Breast epithelium (tissue), 4 donors: ENCODE measurements at places on chromosomes 5 and 9. TPM values are rescaled to one million over a fixed set of nuclear protein-coding genes. Genes with fewer than 3 reads are reported as not detected.

GRCh38 chr9:122580360-122580759, 2.8 kb downstream of the OR1L8 start:
- no peaks in the 10 kb centered on the region for H3K4me1 ChIP-seq
- H3K36me3 ChIP-seq = no peaks in the 10 kb centered on the region
- no peaks in the 10 kb centered on the region for H3K27me3 ChIP-seq
- H3K27ac ChIP-seq = no peak overlapping the region
- H3K4me3 ChIP-seq = no peak overlapping the region

The DNM1 gene
- 11.3 TPM for total RNA-seq

The SPINK4 gene
- not detected for total RNA-seq

DNA sequence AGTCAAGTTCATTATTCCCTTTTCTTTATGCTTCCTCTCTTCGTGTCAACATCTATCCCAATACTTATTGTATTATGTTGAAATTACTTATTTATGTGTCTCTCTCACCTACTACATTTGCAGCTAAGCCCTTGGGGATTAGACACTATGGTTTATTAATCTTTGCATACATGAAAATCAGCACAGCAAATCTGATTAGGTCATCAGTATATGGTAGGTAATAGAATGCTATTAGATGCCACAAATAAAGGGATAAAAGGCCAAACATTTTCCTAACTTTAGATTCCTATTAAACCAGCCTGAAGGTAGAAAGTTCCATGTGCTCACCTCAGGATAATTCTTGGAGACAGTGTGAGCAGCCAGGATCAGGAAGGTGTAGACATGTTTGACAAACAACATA, 490.1 kb upstream of the MPDZ start:
- H3K27me3 ChIP-seq = no peaks in the 10 kb centered on the region
- H3K4me3 ChIP-seq = no peak overlapping the region
- H3K4me1 ChIP-seq = no peaks in the 10 kb centered on the region

- H3K36me3 ChIP-seq = no peaks in the 10 kb centered on the region
- no peak overlapping the region for H3K4me3 ChIP-seq
- H3K27ac ChIP-seq = no peak overlapping the region
- H3K4me1 ChIP-seq = no peaks in the 10 kb centered on the region
- no peak for DNase-seq
Measured at GRCh38 chr5:23302438-23302837, 205.0 kb upstream of the PRDM9 start.

GRCh38 chr5:128539038-128539429, 989 bp upstream of the FBN2 start:
- H3K36me3 ChIP-seq = no peaks in the 10 kb centered on the region
- peaks cover 6% of the 10 kb centered on the region for H3K4me1 ChIP-seq
- DNase-seq = no peak
- no peak overlapping the region for H3K27ac ChIP-seq
- peaks cover 25% of the 10 kb centered on the region for H3K27me3 ChIP-seq
- H3K4me3 ChIP-seq = peak overlapping the region; percentile 58

- no peaks in the 10 kb centered on the region for H3K27me3 ChIP-seq
- no peaks in the 10 kb centered on the region for H3K36me3 ChIP-seq
- no peaks in the 10 kb centered on the region for H3K4me1 ChIP-seq
- no peak overlapping the region for H3K27ac ChIP-seq
Measured at GRCh38 chr5:153907170-153907775, 131.4 kb downstream of the FAM114A2 start.

The ZNF474 gene
- total RNA-seq = 0.44 TPM

DNA sequence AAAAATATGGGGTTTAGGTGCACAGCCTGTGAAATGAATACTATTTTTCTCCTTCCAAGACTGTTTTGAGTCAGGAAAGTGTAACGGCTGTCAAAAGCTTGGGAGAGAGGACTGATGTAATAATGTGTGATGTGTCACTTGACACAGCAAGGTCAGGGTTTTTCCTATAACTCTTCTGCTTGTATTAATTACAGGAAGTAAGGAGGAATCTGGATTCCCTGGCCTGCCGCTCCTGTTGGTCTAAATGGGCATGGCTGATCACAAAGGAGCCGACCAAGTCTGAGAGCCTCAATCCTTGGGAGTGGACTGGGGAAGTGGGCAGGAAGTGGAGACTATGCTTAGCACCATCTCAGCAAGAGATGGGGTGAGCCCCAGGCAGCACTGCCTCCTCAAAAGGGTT, 16.7 kb upstream of the SLC28A3 start:
- H3K36me3 ChIP-seq = no peaks in the 10 kb centered on the region
- H3K4me1 ChIP-seq = no peaks in the 10 kb centered on the region
- no peak for DNase-seq
- no peak overlapping the region for H3K4me3 ChIP-seq
- no peaks in the 10 kb centered on the region for H3K27me3 ChIP-seq

DNA sequence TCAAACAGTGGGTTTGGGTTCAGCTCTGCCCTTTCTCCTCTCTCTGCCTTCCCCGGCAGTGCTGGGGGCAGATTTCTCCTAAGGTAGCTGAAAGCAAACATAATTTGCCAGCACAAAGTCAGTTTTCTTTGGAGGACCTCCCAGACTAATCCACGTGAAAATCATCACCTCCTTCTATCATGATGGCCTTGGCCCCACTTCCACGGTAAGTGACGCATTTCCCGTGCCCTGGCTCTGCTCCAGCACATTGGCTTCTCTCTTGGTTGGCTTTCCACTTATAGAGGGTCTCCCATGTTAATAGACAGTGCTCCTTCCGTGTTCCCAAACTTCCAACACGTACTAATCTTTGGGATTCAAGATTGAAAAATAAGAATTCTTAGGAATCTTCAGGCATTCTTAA, 74.1 kb upstream of the TRIO start:
- no peaks in the 10 kb centered on the region for H3K4me1 ChIP-seq
- no peak overlapping the region for H3K4me3 ChIP-seq
- no peaks in the 10 kb centered on the region for H3K36me3 ChIP-seq

- H3K27ac ChIP-seq = peak overlapping the region; percentile 56
- H3K27me3 ChIP-seq = no peaks in the 10 kb centered on the region
- no peak overlapping the region for H3K4me3 ChIP-seq
- no peaks in the 10 kb centered on the region for H3K36me3 ChIP-seq
- H3K4me1 ChIP-seq = no peaks in the 10 kb centered on the region
Measured at GRCh38 chr9:92480291-92480771, 2.0 kb downstream of the ASPN start.

GRCh38 chr9:5013374-5013773, 28.3 kb downstream of the JAK2 start:
- no peaks in the 10 kb centered on the region for H3K27me3 ChIP-seq
- peaks cover 4% of the 10 kb centered on the region for H3K36me3 ChIP-seq
- no peak for DNase-seq
- H3K27ac ChIP-seq = no peak overlapping the region
- no peaks in the 10 kb centered on the region for H3K4me1 ChIP-seq

The ZNF367 gene
- 0.98 TPM for total RNA-seq

DNA sequence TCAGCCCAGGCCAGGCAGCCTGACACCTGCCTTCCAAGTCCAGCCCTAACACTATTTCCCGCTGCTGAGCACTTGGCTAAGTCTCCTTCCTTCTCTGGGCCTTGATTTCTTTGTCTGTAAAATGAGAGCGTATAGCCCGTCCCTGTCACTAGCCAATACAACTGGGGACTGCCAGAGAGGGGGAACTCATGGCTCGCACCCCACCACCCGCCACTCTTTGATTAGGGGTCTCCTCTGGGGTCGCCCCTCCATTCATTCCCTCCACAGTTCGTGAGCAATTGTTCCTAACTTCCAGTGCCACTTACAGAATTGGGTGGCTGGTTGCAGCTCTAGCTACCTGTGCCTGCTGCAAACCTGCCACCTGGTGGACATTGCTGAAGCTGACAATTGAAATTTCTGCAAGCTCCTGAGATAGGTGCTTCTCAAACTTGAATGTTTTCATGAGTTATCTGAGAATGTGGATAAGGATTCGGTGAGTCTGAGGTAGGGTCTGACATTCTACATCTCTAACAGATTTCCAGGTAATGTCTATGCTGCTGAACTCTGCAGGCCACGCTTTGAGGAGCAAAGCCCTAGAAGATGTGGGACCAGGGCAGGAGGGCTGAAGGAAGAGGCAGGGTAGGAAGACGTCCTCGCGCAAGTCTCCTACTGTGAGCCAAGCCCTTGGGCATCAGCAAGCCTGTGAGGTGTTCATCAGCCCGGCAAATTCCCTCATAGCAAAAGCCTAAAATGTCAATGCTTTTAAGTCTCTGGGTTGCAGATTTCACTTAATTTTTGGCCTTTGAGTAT, 13.3 kb upstream of the RECK start:
- peak; percentile 66 for DNase-seq
- H3K27ac ChIP-seq = no peak overlapping the region
- H3K27me3 ChIP-seq = no peaks in the 10 kb centered on the region
